ENCODE measurements at places on chromosomes 7 and 10.

DNA sequence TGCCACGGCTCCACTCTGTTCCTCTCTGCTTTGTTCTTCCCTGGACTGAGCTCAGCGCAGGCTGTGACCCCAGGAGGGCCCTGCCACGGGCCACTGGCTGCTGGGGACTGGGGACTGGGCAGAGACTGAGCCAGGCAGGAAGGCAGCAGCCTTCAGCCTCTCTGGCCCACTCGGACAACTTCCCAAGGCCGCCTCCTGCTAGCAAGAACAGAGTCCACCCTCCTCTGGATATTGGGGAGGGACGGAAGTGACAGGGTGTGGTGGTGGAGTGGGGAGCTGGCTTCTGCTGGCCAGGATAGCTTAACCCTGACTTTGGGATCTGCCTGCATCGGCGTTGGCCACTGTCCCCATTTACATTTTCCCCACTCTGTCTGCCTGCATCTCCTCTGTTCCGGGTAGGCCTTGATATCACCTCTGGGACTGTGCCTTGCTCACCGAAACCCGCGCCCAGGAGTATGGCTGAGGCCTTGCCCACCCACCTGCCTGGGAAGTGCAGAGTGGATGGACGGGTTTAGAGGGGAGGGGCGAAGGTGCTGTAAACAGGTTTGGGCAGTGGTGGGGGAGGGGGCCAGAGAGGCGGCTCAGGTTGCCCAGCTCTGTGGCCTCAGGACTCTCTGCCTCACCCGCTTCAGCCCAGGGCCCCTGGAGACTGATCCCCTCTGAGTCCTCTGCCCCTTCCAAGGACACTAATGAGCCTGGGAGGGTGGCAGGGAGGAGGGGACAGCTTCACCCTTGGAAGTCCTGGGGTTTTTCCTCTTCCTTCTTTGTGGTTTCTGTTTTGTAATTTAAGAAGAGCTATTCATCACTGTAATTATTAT, 1.2 kb downstream of the CLDN4 start:
- DNase-seq = no peak

DNA sequence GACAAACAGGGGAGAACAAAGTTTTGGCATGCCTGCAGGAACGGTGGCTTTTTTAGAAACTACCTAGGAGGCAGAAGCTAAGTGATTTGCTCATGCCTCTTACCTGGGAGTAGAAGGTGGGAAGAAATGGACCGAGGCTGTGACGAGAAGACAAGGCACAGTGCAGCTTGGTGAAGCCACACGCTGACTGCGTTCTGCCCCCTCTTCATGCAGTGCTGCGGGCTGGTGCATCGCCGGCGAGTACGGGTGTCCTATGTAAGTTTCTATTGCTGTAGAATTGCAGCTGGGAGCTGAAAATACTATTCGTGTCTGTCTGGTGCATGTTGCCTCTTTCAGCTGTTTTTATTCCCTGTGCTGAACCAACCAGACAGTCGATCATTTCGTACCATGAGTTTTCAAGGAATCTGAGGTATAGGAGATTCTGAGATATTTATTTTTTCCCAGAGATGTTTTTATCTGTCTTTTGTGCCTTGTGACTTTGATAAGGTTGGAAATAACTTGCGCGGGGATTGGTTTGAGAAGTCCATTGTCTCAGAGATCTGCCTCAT, 120.9 kb downstream of the CACNB2 start:
- no peak for DNase-seq

GRCh38 chr7:154640266-154640865, 362.6 kb downstream of the PAXIP1 start:
- no peak for DNase-seq

GRCh38 chr7:159323359-159323758, 178.7 kb upstream of the VIPR2 start:
- no peak for DNase-seq

DNA sequence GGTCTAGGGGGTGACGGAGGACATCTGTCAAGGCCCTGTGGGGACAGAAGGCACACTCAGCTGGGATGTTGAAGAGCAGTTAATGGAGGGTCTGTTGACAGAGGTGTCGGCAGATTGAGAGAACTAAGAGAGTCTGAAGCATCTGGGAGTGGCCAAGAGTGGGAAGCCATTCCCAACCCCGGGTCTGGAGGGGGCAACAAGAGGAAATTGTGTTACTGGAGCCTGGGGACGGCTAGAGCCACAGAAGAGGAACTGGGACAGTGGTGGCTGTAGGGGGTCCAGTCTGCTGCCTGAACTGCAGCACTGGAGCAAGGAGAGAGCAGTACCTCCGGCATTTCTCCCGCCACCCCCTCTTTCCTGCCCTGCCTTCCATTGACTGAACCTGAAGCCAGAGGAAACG, 136.6 kb downstream of the CHN2 start:
- DNase-seq = no peak

GRCh38 chr7:28246921-28247461, 66.4 kb upstream of the JAZF1 start:
- DNase-seq = no peak

DNA sequence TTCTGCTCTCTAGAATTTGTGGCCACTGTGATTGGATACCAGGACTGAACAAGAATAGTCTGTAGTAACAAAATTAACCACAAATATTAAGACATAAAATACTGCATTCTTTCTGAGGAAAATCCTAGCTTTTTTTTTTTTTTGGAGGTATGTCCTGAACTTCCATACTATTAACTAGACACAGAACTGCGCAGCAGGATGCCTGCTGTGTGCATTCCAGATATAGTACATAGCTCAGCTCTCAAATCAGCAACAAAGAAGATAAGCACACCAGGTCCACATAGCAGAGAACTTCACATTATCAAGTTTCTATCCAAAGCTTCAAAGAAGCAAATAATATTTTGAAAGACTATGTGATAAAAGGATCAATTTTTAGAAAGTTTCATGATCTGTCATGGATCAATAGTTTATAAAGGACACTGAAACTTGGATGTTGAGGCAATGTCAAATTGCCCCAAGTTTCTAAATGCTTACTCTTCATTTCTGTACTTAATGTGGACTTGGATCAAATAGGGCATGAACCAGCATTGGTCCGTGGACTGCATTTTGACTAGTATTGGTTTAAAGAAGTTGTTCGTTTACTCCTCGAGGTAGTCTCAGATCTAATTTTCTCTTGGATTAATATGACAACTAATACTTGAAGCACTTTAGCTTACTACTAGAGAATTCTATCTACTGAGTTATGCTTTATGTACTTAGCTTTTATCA, 15.4 kb downstream of the NAMPT start:
- no peak for DNase-seq

- DNase-seq = no peak
These were observed 17.5 kb upstream of the TSGA13 start for GRCh38 chr7:130703851-130704250.

DNA sequence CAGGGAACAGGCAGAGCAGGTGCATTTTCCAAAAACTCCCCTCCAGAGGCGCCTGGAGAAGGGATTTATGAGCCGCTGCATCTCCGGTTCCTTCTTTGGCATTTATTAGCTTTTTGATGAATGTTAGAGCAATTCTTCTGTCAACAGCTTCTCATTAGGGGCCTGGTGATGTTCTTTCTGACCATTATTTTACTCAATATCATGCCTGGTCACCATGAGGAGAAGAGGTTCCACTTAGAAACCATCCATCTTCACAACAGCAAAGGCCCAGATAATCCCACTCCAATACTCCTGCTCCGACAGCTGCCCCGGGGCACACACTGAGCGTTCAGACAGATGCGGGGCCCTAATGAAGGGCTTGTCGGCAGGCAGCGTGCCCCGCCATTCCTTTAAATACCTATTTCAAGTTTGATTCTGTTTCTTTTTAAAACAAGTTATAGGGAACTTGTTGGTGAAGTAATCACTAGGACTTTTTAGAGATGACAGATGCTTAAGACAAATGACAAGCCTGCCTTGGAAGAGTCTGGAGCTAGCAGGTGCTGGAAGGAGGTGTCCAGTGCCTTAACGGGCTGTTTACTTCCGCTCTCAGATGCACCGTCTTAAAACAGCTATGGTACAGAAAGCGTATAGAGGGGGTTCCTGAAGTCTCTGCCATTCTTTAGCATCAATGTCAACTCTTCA, 31.7 kb downstream of the ECHDC3 start:
- no peak for DNase-seq

DNA sequence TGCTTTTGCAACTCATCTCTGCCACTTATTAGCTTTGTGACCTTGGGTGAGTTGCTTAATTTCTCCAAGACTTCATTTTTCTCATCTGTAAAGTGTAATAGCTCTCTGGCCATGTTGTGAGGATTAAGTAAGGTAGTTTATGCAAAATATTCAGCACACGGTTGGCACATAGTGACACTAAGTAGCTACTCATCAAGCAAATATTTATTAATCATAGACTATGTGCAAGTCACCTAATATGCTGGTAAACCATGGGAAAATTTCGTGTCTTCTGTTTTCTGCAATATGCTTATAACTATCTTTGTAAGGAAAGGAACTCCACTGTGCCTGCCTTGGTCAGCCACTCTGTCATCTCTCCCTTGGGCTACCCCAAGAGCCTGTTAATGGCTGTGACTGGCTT, 50.3 kb upstream of the EGR2 start:
- peak; percentile 5 for DNase-seq

DNA sequence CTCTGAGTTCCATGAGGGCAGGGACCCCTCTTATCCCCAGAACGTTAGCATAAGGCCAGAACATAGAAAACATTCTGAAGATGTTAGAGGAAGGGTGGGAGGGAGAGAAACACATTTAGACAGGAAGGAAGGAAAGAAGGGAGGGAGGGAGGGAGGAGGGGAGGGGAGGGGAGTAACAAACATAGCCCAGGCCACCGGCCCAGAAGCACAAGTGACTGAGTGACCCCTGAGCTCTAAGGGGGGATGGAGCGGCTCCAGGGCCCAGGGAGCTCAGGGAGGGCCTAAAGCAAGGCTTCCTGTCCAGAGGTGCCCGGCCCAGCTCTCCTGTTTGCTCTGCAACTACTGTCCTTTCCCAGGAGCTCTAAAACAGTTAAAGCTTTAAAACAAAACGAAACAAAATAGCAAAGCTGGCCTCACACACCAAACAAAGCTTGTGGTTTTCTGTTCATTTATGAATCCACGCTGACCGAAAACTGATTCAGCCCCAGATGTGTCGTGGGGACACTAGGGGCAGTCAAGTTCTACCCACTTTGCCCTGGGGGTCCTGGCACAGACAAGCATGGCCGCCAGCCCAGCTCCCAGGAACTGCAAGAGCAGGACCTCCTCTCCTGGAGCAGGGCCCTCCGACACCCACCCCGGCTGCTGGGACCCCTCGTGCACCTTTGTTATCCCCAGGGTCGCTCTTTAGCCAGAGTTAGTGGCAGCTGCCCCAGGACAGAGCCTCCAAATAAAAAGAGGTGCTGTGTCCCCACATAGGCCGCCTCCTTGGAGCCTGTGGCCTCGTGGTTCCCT, 496.2 kb upstream of the FOXK1 start:
- no peak for DNase-seq

GRCh38 chr7:47819607-47819920, 128.7 kb downstream of the PKD1L1 start:
- no peak for DNase-seq

- peak; percentile 74 for DNase-seq
These were observed 48.4 kb downstream of the TES start for GRCh38 chr7:116258734-116259133.

- peak; percentile 92 for DNase-seq
These were observed 2.9 kb downstream of the DEPP1 start for GRCh38 chr10:44975431-44976331.

DNA sequence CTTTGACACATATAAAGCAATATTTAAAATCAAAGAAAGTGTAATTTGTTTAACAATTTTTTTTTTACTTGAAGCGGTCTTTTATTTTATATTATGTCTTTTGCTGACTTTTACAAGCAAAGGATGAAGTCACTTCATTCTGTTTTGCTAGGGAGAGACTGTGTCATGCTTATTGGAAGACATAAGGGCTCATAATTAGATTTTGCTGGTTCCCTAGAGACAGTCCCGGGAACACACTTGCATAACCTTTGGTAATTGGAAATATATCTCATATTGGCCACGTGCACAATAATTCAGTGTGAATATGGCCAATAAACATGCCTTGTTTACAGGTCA, 448 bp upstream of the NET1 start:
- no peak for DNase-seq

DNA sequence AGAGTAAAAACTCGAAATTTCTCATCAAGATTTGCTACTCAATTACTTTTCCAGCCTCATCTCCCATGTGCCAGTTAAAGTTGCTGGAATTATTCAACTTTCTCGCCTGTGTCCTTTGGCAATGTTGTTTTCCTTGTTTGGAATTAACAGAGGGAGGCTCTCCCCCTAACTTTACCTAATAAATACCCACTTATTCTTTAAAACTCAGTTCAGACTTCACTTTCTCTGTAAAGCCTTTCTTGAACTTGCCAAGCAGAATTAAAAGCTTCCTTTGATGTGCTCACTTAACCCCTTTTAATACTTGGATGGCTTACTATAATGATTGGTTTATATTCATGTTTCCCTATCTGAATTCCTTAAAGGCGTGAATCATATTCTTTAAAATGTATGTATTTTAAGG, 104.1 kb downstream of the MKLN1 start:
- DNase-seq = no peak

DNA sequence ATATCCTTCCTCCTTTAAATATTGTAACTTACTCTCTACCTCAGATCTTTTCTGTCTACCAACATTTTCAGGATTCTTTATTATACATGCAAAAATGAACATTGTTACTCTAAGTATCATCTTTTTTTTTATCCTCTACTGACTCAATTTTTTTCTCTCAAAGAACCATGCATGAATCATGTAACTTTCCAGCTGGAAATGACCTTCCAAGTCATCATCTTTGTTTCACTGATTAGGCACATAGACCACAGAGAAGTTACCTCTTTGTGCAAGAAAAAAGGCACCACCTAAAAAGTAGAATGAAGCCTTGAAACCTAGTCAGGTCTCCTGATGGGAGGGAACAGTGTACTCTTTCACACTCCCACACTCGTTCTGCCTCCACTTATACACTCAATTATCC, 234.9 kb downstream of the HGF start:
- DNase-seq = peak; percentile 12

GRCh38 chr10:91163869-91164474, 56.5 kb upstream of the PCGF5 start:
- peak; percentile 90 for DNase-seq

GRCh38 chr10:46514899-46515298, 41.6 kb downstream of the GPRIN2 start:
- no peak for DNase-seq

DNA sequence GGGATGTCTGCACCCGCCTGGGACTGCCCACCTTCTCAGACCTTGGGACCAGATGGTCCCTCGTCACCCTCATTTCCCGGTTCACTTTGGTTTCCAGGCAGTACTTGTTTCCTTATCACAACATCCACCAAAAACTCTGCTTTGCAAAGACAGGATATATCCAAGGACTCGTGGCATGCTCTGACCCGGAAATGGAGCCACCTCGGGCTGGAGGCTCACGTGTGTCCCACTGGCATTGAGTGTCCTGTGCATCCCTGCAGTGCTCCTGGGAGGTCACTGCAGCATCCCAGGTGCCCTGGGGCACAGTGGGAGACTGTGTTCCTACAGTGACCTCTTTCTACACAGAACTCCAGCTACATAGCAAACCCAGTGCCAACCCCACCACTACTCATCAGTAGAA, 611.9 kb upstream of the FOXK1 start:
- DNase-seq = no peak

GRCh38 chr7:85031475-85031874, 155.4 kb downstream of the SEMA3D start:
- no peak for DNase-seq

GRCh38 chr10:1468811-1469210, 268.5 kb downstream of the ADARB2 start:
- DNase-seq = no peak

- DNase-seq = peak; percentile 66
These were observed 10.3 kb upstream of the TSPAN13 start for GRCh38 chr7:16743236-16743635.

Measured in iris pigment epithelial cell (primary cell).